Stimulated activated CD4-positive, alpha-beta T cell treated with anti-CD3 and anti-CD28 coated beads, Interleukin-4, amount 100 ng/mL, for 48 hours (primary cell): ENCODE measurements at places on chromosomes 4 and X.

- no peak for DNase-seq
These were observed 3.7 kb downstream of the MMRN1 start for GRCh38 chr4:89898304-89898716.

- DNase-seq, result no peak
These were observed 124.9 kb upstream of the GUCY1A1 start for GRCh38 chr4:155541716-155542115.

- no peak for DNase-seq
These were observed 3.0 kb downstream of the ZIC3 start for GRCh38 chrX:137568741-137569469.

DNA sequence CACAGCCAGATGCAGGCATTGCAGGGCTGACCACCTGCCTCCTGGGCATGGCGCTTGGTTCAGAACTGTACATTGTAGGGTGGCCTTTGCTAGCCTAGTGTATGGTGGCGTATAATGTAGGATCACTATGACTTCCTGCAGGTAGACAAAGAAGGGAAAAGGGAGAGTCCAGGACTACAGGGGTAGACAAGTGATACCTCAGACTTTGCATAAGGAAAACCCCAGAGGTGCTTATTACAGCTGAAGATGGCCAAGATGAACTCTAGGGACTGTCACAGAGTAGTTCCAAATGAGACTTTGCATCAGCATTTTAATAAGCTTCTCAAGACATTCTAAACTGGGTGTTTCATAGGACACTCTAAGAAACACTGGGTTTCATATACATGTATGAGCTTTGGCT, 116.4 kb upstream of the PUDP start:
- DNase-seq, result no peak

- no peak for DNase-seq
These were observed 33.6 kb upstream of the WFS1 start for GRCh38 chr4:6235901-6236640.

DNA sequence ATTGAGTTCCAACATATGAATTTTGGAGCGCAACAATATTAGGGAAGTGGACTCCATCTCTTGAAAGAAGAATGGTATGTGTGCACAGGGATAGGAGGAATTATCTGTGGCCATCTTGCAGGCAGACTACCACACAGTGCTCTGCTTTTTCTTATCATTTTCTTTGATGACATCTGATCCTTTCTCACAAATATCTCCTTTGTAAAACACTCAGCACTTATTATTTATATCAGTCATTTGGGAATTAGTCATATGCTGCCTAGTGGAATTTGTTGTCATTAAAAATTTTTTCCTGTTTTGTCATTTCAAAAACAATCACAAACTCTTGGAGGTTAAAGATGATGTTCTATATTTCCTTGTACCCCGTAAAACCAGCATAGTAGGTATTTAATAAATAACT, 444.3 kb upstream of the ATOH1 start:
- DNase-seq, result no peak

- no peak for DNase-seq
These were observed 82.4 kb upstream of the RBPJ start for GRCh38 chr4:26238426-26238777.

DNA sequence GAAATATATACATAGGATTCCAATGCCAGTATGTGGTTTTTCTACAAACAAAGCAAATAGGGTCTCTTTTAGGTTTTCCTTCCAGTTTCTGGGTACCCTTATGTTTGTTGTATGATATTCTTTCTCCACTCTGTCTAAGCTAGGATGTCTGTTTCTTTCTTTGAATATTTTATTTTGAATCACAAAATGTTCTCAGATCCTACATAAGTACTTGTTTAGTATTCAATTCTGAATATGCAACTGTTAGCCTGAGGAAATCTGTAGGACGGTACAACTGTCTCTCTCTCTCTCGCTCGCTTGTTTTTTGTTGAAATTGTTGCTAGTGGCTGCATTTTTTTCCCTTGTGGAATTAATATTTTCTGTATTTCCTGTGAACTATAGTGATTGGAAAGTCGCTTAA, 163.2 kb downstream of the CCSER1 start:
- DNase-seq, result no peak

- DNase-seq, result no peak
These were observed 516.1 kb upstream of the ZFP42 start for GRCh38 chr4:187479511-187479910.

GRCh38 chrX:142483965-142484364, 278.9 kb upstream of the MAGEC2 start:
- no peak for DNase-seq

- no peak for DNase-seq
These were observed 9.9 kb upstream of the SMIM20 start for GRCh38 chr4:25903900-25904747.

DNA sequence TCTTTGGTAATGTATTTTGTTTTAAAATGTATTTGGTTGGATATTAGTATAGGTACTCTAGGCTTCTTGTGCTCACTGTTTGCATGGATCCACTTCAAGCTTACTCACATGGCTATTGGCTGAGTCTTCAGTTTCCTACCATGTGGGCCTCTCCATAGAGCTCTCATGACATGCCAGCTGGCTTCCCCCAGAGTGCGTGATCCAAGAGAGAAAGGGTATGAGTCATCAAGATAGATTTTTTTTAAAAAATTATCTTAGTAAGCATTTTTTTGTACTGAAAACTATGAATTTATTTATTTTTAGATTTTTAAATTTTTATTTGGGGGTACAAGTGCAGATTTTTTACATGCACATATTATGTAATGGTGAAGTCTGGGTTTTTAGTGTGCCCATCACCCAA, 219.1 kb upstream of the AMOT start:
- DNase-seq, result no peak

GRCh38 chr4:70754470-70754869, 32.7 kb downstream of the RUFY3 start:
- DNase-seq, result no peak

GRCh38 chr4:181234951-181235680, 1008.1 kb upstream of the TENM3 start:
- DNase-seq, result no peak

- DNase-seq, result no peak
These were observed 20.0 kb upstream of the CAMK2D start for GRCh38 chr4:113781439-113782040.

DNA sequence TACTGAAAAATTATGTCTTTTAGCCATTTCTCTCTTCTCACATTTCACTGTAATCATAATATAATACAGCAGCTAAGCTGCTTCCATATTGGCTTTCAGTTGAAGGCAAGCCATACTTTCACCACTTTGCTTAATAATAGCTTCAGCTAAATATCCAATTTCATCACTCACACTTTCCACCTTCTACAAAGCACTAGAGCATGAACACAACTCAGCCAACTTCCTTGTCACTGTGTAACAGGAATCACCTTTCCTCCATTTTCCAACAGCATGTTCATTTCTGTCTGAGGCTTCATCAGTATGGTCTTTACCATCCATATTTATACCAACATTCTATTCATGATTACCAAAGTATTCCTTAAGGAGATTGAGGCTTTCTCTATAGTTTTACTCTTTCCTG, 219.8 kb upstream of the CTSO start:
- DNase-seq, result no peak

GRCh38 chrX:104282166-104282725, 27.5 kb upstream of the ESX1 start:
- no peak for DNase-seq
